Nephron progenitor cell (in vitro differentiated cells): ENCODE measurements at places on chromosomes 13 and 19.

DNA sequence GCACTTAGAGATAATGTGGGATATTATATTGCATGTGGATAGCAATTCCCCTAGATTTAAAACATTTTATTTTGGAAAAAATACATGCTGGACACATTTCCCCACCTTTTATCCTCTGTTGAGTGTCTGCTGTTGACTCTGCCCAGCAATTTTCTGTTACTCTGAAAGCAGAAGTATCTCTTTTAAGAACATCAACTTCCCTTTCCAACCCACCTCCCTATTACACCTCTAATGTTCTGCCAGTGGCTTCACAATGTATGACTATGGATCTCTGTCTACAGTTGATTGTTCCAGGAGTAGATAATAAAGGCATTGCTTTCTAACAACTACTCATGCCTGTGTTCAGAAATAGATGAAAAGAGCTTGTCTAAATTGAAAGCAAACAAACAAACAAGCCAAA, 754.8 kb upstream of the SLITRK6 start:
- DNase-seq: no peak

DNA sequence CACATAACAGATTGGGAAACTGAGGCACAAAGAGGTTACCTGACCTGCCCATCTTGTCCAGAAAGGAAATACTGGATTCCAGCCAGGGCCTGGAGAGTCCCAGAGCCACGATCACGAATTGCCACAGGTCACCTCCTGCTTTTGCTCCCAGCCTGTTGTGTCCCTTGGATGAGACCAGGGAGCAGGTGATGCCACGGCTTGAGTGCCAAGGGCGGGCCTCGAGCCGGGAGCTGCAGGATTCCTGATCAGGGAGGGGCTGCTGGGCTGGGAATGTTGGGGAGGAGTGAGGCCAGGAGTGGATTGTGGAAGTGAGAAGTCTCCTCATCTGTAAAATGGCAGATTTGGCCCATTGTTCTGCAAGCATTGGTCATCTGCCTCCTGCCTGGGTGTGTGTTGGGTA, 29.4 kb downstream of the DNM2 start:
- DNase-seq: no peak

DNA sequence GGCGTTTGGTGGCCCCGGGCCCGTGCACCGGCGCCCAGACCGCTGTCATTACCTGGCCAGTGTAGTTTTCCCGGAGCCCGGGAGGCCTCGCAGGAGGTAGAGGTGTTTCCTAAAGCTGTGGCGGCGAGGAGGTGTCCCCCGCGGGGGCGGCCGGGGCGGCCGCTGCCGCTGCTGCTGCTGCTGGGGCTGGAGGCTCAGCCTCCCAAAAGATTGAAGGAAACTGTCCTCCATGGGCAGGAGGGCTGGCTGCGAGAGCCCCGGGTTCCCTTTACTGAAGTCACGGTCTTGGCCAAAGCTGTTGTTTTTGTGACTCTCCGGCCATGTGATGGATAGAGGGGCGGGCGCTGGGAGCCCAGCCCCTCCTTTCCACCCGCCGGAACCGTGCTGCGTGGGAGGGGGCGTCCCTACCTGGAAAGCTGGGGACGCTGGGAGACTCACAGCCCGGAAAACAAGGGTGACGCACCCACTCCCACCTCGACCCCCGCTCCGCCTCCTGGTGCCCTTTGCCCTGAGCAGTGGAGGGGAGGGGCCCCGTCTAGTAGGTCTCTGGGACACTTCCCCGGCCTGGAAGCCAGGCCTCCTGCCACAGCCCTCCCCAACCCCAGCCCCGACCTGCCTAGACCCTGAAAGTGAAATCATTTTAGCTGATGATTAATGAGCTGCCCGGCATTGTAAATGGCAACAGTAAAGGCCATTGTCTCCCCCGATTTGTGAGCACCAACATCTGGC, at the start of gene N4BP2L1:
N4BP2L1 (minus strand) TSS at position 279 of the 729 bp plus-strand sequence; CDS start at position 231, 48 bp downstream.
- DNase-seq: peak; percentile 71

DNA sequence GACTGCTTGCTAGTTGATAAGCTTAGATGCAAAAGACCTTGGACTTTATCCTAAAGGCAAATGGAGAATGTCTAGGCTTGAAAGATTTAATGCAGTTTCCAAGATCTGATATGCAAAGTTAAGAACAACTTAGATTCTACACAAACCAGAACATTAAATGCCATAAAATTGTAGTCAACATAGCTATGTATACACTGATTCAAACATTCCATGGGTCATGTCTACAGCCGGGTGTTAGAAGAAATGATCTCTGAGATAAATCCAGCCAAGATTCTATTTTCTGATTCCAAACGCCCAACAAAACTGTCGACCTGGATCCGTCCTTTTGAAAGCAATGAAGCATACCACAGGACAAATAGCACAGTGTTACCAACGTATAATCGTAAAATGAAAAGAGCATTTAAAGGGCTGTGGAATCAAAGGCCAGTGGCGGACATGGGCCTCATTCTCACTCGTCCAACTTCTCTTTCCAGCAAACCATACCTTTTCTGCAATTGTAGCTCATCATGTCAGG, 52.7 kb downstream of the KCTD12 start:
- DNase-seq: no peak

DNA sequence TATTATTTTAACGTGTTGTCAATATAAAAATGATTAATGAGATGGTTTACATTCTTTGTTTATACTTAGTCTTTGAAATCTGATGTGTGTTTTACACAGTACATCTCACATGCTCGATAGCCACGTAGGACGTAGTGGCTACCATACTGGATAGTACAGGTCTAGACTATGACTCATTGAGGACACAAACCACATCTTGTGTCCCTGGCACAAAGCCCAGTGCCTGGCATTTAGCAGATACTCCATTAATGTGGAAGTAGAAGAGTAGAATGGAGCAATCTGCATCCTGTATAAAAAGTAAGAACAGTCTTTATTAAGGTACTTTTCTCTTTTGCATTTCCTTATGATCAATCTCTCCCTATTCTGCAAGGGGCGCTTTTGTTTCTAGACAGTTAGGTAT, 49.0 kb upstream of the FRY start:
- DNase-seq: no peak

DNA sequence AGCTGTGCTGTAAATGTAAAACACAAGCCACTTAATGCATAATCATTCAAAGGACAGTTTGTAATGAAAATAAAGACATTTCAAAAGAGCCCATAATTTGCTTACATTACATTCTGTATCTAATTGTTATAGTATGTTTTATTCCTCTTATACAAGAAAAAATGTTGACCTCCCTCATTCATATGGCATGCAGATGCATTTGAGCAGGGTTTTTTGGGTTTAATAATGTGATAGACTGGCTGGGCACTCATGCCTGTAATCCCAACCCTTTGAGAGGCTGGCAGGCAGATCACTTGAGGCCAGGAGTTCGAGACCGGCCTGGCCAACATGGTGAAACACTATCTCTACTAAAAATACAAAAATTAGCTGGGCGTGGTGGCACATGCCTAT, 11.6 kb upstream of the ARL11 start:
- no peak for DNase-seq

DNA sequence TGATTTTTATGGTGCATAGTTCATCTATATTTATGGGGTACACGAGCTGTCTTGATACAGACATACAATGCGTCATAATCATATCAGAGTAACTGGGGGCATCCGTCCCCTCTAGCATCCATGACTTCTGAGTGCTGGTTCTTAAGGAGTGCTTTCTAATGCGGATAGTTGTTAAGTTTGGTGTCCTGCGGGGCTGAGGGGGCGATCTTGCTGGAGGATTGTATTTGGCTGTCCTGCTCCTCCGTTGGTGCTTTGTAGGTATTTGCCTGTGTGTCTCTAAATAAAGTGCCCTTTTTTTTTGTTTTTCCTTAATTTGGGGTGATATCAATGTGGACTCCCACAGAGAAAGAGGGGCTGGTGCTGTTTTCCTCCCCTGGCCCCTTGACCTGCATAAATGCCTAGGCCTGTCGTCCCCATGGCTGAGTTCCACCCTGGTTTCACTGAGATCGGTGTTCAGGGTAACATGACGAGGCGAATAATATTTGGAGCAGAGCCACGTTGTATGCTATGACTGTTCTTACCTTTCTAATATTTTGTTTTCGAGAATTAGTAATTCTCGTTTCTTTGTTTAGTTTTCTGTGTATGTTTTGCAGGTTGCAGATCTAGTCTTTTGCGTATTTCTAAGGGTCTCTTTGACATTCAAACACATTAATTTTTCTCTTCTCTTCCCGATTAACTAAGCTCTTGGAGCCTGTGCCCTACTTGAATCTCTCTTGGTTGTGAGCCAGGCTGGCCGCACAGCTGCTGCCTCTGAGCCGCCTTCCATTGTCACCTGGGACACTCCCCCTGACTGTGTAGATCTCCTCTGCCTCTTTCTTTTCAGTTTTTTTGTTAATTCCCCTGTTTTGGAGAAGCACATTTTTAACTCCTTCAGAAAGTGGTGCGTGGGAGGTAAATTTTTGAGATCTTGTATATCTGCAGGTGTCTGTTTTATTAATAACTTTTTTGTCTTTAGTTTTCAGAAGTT, 100.3 kb downstream of the ARHGEF7 start:
- DNase-seq: no peak

DNA sequence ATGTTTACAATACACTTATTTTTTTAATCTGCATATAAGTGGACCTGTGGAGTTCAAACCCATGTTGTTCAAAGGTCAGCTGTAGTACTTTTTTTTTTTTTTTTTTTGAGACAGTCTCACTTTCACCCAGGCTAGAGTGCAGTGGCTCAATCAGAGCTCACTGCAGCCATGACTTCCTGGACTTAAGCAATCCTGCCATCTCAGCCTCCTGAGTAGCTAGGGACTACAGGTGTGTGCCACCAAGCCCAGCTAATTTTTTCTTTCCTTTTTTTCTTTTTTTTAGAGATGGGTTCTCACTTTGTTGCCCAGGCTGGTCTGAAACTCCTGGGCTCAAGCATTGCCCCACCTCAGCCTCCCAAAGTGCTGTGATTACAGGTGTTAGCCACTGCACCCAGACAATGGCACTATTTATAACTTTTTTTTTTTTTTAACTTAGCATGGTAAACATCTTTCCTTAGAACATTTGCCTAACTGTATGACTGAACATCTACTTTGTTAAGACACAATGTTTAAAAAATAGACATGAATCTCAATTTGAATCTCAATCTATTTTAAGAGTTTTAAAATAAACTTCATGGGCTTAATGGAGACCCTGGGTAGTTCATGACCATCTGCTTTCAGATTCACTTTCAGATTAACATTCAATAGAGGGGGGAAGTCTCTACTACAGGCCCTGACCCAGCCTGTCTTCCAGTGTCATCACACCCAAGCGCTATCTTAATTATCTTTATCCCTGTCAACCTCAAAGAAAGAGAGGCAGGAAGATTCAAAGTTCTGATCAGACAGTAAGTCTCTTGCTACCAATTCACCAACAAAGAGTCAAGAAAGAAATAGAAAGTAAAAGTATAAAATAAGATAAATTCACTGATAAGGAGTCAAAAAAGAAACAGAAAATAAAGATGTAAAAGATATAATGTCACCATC, 97.7 kb upstream of the DOCK9 start:
- DNase-seq: no peak

- no peak for DNase-seq
These were observed 7.1 kb downstream of the NFIX start for GRCh38 chr19:13002166-13002898.

DNA sequence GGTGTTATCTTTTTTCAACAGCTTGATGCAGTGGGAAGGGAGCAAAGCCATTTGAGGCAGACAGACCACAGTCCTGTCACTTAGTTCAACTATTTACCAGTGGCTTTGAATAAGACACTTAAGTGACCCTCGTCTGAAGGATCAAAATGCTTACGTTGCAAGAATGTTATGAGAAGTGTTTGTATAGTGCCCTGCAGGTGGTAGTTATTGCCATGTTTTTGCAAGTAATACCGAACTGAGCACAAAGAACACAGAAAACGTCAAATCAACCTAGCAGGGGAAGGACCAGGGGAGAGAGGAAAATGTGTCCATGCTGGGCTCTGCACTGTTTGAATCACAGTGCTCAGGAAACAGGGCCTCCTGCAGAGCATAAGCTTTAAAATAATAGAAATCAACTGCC, 2.8 kb downstream of the SOHLH2 start:
- no peak for DNase-seq

- no peak for DNase-seq
These were observed 8.7 kb upstream of the RPL21 start for GRCh38 chr13:27242702-27243101.

DNA sequence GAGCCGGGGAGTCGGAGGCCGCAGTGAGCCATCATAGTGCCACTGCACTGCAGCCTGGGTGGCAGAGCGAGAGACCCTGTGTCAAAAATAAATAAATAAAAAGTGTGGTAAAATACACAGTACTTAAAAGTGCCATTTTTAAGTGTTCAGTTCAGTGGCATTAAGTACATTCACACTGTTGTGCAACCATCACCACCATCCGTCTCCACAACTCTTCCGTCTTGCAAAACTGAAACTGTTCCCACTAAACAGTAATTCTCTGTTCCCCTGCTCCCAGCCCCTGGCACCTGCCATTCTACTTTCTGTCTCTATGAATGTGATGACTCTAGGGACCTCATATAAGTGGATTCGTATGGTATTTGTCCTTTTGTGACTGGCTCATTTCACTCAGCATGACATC, 13.3 kb downstream of the SLC25A42 start:
- no peak for DNase-seq

GRCh38 chr19:14525729-14526128, 3.7 kb upstream of the TECR start:
- DNase-seq: no peak

- no peak for DNase-seq
These were observed 7.7 kb downstream of the PLEKHF1 start for GRCh38 chr19:29672933-29673336.

DNA sequence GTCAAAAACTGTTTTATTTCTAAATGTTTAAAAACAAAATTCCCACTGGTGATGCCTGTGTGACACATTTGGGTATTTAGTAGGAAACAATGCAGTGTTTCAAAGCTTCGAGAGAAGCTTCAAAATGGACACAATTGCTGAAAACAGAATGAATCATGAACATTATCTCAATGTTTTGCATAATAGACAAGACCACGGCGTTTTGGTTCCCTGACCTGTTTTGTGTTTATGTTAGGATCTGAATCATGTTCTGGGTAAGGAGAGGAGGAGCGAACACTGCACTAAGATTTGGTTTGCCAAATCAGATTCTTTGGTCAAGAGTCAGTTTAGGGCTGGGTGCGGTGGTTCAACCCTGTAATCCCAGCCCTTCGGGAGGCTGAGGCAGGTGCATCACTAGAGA, 42.2 kb downstream of the IFT88 start:
- no peak for DNase-seq

DNA sequence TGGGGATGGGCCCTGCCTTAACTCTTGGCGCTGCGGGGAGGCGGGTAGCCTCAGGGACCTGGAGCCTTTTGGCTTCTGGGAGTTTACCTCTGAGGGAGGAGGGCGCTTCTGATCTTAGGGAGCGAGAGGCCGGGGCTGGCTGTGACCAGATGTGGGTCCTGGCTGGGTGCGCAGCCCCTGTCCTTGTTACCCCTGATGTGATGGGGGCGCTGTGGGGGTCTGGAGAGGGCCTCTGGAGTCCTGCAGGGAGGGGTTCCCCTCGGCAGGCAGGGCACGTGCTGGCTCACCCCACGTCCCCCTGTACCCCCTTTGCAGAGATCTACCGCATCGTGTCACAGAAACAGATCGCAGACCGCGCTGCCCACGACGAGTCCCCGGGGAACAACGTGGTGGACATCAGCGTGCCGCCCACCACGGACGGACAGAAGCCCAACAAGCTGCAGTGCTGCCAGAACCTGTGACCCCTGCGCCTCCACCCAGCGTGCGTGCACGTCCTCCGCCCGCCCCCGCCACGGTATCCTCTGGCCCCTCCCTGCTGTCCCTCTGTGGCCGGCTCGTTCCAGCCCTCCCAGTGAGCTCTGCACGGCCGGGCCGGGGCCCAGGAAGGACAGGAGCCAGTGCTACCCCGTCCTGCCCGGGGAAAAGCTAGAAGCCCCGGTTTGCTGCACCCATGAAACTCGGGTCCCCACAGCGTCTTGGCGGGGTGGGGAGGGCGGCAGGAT, 9.8 kb upstream of the MARCHF2 start:
- DNase-seq: no peak

- DNase-seq: no peak
These were observed 23.9 kb downstream of the PIBF1 start for GRCh38 chr13:72805676-72806346.
